Cerebellum (tissue), 4 donors: ENCODE measurements at places on chromosomes 4 and X. TPM values are rescaled to one million over a fixed set of nuclear protein-coding genes. Genes with fewer than 3 reads are reported as not detected.

The C4orf36 gene
- total RNA-seq: 1.7 TPM

The HAUS3 gene
- 29.9 TPM for total RNA-seq

The TMEM47 gene
- total RNA-seq: 48.0 TPM

The ARHGAP36 gene
- total RNA-seq: 0.82 TPM

The USP17L22 gene
- total RNA-seq: not detected

The CDKL2 gene
- 34.6 TPM for total RNA-seq

The WAS gene
- total RNA-seq: 0.27 TPM

The CDKL5 gene
- 18.3 TPM for total RNA-seq

The MTMR8 gene
- 6.4 TPM for total RNA-seq

The DHX15 gene
- 220 TPM for total RNA-seq

The CCDC158 gene
- total RNA-seq: 4.3 TPM

The SPARCL1 gene
- 83.3 TPM for total RNA-seq

The FAM47B gene
- total RNA-seq: not detected

The PRICKLE3 gene
- 1.2 TPM for total RNA-seq

The VCX2 gene
- total RNA-seq: not detected

The CXCL11 gene
- total RNA-seq: not detected

The UCHL1 gene
- 554 TPM for total RNA-seq

The RAB40AL gene
- 1.5 TPM for total RNA-seq

The ZNF718 gene
- 21.0 TPM for total RNA-seq

The CFI gene
- total RNA-seq: 5.7 TPM

The TFE3 gene
- total RNA-seq: 10.8 TPM

The ZMAT1 gene
- 18.2 TPM for total RNA-seq

The ADAM29 gene
- total RNA-seq: 0.91 TPM

The TKTL2 gene
- 0.73 TPM for total RNA-seq

The PLS3 gene
- total RNA-seq: 14.6 TPM

The GAGE12E gene
- not detected for total RNA-seq

The HTATSF1 gene
- total RNA-seq: 50.9 TPM

The VEGFD gene
- 0.27 TPM for total RNA-seq

The SYTL5 gene
- 1.1 TPM for total RNA-seq

The SMPX gene
- 0.54 TPM for total RNA-seq

The LNX1 gene
- 17.2 TPM for total RNA-seq
